Astrocyte of the hippocampus (primary cell): ENCODE measurements at places on chromosomes 5 and 9.

GRCh38 chr9:37284636-37285035, 137.9 kb upstream of the GRHPR start:
- no peak for DNase-seq

- peak; percentile 10 for DNase-seq
These were observed 812 bp downstream of the CETN3 start for GRCh38 chr5:90408571-90409317.

- DNase-seq: no peak
These were observed 193.6 kb downstream of the SREK1 start for GRCh38 chr5:66337626-66338226.

DNA sequence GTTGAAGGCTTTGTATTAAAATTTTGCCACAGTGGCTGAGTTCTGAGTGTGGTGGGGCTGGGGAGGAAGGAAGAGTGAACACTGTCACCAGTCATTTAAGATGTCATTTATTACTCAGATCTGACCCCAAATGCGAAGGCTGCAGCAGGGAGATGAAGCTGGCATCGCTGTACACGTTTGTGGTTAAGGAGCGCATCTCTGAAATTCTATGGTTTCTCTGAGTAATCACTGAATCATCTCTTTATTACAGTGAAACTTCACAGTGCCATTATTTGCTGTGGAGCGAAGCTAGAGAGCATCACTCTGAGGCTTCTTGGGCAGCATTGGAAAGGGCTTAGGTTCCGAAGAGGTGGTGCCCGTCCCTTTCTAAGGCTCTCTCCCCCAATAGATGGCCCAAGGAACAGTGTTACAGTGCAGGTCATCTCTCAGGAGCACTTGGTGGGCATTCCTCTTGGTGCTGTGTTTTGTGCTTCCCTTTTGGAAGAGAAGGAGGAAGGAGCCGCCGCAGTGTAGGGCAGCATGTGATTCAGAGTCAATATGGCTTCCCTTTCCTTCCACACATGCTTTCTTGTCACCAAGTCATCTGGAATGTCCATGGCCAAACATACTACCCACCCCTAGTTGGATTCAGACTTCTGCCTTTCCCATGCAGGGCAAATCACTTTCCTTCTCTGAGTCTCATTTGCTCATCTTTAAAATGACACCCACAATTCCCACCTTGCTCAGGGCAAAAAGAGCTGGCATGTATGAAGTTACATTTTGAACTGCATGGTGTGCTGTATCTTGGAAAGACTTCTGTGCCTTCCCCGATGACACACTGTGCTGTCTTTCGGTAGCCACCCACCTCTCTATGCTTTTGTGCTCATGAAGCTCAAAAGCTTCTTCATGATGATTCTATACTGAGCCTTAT, 9.3 kb upstream of the TEX48 start:
- DNase-seq: peak; percentile 87

GRCh38 chr5:179731791-179732411, 721 bp upstream of the MAML1 start:
- DNase-seq: no peak

GRCh38 chr9:123345567-123345955, 10.4 kb upstream of the CRB2 start:
- DNase-seq: no peak

GRCh38 chr5:74469234-74469994, 171.1 kb downstream of the ENC1 start:
- DNase-seq: no peak

DNA sequence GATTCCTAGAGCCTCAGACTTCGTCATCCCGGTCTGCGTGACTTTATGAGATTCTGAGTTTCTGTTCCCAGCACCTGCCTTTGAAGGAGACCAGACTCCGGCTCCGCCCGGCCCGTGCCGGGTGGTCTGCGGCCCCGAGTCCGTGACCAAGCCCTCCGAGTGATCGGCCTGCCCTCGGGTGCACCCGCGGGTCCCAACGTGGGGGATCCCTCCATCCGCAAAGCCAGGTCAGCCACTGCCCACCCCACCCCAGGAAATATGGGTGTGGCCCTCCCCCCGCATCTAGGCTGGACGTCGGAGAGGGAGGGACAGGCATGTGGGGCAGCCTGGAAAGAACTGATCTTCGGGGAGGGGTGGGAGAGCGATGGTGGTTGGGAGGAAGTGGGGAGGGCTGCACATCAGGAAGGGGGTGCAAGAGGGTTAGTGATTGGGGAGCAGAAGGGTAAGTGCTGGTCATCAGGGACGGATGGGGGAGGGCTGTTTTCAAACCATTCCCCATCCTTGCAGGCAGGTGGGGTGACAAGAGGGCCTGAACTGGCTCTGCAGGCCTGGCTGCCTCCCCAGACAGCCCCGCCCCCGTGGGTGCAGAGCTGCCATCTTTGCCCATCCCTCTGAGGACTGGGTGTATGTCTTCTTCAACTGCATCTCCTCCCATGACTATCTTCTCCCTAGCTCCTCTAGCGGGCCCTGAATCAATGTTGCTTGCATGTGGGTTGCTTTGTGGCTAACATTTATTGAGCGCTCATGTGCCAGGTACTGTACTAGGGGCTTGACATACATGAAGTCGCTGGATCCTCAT, 747 bp downstream of the LRSAM1 start:
- DNase-seq: peak; percentile 74

DNA sequence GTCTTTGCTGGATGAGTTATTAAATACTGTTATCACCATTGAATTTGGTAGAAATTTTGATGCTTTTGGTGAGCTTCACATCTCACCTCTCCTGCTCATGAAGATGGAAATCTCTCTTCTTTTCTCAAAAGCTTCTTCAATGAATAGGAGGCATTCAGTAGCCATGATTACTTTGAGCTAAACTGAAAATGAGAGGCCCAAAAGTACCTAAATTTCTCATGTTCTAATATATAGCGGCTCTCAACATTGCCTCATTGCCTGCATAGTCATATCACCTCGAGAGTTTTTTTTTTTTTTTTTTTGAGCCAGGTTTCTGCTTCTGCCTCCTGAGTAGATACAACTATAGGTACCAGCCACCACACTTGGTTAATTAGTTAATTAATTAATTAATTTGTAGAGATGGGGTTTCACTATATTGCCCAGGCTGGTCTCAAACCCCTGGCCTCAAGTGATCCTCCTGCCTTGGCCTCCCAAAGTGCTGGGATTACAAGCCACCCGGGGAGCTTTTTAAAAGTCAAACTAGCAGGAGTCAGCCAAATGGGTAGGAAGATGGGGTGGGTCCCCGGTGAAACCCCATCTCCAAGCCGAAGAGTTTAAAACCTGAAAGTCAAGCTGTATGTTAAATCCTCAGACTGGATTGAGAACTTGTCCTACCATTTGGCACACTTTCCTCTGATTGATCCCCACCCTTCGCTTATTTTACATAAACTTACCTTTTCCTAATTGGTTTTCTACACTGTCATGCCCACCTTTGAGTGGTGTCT, 169.0 kb downstream of the DOCK2 start:
- no peak for DNase-seq

GRCh38 chr5:124614836-124615385, 131.5 kb downstream of the ZNF608 start:
- DNase-seq: no peak

- peak; percentile 11 for DNase-seq
These were observed 32.5 kb downstream of the OR1J1 start for GRCh38 chr9:122445155-122445749.

- DNase-seq: peak; percentile 86
These were observed 46.6 kb upstream of the TNC start for GRCh38 chr9:115164511-115164974.

DNA sequence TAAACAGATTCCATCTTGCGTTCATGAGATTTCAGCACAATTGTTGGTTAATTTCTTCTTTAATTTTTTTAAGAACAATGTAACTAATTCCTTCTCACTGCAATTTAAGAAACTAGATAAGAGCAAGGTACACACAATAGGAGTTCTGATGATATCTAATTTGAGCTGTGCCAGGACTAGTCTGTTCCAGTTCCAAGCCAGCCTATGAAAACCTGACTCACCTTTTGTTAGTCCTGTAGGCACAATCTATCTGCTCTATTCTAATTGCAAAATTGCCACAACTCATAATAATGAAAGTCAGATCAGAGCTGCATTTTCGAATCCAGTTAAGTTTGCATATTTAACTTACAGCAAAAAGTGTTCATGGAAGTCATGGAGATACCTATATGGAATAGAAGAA, 494.1 kb upstream of the TUSC1 start:
- no peak for DNase-seq

- no peak for DNase-seq
These were observed 48.2 kb upstream of the JAK2 start for GRCh38 chr9:4936823-4937222.

DNA sequence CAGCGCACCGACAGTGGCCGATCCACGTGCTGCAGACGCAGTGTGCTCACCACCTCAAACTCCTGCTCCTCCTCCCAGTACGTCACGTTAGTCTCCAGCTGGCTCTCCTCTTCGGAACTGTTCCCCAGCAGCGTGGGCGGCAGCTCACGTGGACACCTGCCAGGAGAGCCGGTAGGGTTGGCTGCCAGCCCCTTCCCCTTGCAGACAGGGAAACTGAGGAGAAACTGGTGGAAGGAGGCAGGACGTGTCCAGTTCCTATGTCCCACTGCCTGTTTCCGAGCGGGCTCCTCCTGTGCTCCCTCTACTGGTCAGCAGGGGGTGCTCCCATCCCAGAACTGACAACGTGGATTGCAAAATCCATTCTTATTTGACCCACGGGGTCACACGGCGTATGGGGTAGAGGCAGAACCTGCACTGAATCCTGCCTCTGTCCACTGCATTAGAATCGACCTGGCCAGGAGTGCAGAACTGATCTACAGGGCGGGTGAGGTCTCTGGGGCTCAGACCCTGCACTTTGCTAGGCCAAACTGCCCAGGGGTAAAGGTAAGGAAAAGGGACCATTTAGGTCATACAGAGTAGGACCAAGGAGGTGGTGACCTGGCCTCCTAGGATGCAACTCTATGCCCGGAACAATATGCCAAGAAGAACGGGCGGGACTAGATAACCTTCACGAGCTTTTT, 25.7 kb downstream of the PDGFRB start:
- DNase-seq: peak; percentile 80

- peak; percentile 75 for DNase-seq
These were observed 46.7 kb downstream of the PRRC1 start for GRCh38 chr5:127564002-127564769.

GRCh38 chr9:25648116-25648515, 30.1 kb downstream of the TUSC1 start:
- DNase-seq: no peak

- peak; percentile 12 for DNase-seq
These were observed 91.2 kb upstream of the PAM start for GRCh38 chr5:102663749-102664530.

- no peak for DNase-seq
These were observed 143.2 kb upstream of the PCA3 start for GRCh38 chr9:76620996-76621395.

- DNase-seq: no peak
These were observed 386.6 kb upstream of the RPS23 start for GRCh38 chr5:82664732-82665131.

DNA sequence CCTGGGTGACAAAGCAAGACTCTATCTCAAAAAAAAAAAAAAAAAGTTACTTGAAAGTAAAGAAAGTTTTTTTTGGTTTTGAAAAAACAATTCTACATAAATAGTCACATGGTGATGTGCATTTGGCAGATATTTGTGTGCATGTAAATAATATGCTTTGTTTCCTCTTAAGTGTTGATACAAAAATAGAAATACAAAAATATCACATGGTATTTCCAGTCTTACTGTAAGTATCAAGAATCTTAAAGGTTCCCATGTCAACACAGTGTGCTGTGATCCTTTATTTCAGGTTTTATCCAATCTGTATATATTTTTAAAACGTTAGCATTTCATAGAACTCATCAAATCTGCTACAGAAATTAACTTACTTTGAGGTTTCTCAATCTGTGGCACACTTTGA, 521.9 kb downstream of the TLE4 start:
- DNase-seq: no peak
